ENCODE measurements at places on chromosomes 5 and 9. TPM values are rescaled to one million over a fixed set of nuclear protein-coding genes. Genes with fewer than 3 reads are reported as not detected.

DNA sequence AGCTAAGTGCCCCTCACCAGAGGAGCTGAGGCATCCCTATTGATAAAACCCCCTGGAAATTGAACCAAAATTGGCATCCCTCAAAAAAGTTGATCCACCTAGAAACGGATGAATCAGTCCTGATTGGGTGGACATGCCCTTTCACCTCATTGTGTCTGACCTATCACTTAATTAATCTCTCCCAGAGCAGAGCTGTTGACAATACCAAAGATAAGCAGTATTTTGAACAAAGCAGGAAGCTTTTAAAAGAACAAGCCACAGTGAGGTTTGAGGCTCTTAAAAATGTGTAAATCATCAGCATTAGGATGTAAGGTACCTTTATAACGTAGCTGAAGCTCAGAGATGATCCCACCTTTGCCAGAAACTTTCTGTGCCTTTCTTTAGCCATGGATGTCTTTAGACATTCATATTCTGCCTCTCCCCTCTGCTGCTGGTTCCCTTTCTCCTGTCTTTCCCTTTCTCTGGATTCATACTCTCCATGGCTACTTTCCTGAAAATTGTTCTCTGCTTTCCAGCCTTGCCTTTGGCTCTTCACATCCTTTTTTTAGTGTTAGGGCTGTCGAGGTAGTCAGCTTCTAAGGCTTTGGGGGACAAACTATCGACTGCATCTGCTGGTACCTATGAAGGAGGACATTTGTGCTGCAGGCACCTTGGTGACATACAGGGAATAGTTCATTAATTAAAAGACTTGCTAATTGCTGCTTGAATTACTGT, 7.8 kb upstream of the LHX2 start:
- no peaks in the 10 kb centered on the region for H3K36me3 ChIP-seq
- H3K4me3 ChIP-seq, result no peak overlapping the region
- peaks cover 87% of the 10 kb centered on the region for H3K27me3 ChIP-seq
- H3K4me1 ChIP-seq, result peaks cover 16% of the 10 kb centered on the region
- H3K27ac ChIP-seq, result no peak overlapping the region

Gene ENDOG
- 99.9 TPM for total RNA-seq

Gene KCNV2
- not detected for total RNA-seq

DNA sequence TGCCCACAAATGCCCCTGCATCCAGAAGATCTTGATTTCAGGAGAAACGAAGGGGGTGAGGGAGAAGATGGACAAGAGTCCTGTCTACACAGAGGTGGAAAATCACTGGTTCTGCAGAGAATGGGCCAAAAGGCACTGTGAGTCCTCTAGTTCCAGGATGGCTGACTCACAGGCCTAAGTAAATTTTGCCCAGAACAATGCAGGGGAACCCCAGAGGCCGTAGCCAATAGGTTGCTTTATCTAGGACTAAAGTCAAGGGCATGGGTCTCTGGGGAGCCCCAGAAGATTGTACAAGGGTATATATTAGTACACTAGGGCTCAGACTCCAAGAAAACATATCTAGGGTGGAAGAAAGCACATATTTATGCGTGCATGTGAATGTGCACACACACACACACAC, 98.0 kb downstream of the SLIT3 start:
- DNase-seq, result no peak
- H3K36me3 ChIP-seq, result no peaks in the 10 kb centered on the region

GRCh38 chr5:27325513-27325912, 287.1 kb upstream of the CDH9 start:
- no peak overlapping the region for H3K27ac ChIP-seq
- H3K27me3 ChIP-seq, result no peaks in the 10 kb centered on the region
- H3K4me3 ChIP-seq, result no peak overlapping the region
- no peaks in the 10 kb centered on the region for H3K4me1 ChIP-seq
- H3K36me3 ChIP-seq, result no peaks in the 10 kb centered on the region
- DNase-seq, result no peak

DNA sequence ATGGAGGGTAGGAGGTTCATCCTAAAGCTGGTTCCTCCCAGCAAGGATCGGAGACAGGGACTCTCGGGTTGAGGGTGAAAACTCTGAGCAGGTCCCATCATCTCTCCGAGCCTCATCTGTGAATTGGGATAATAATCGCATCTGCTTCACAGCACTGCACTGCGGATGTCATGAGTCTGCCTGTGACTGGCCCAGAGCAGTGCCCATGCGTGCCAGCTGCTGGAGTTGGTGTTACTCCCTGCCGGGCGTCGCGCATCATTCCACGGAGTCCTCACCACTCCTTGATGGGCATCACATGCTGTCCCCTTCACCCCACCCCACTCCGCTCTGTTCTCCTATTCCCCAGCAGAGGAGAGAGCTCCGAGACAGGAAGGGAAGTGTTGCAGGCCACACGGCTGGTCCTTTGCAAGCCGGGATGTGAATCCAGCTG, 35.1 kb upstream of the ORM1 start:
- no peak overlapping the region for H3K27ac ChIP-seq
- no peaks in the 10 kb centered on the region for H3K27me3 ChIP-seq
- H3K4me1 ChIP-seq, result no peaks in the 10 kb centered on the region
- H3K4me3 ChIP-seq, result no peak overlapping the region

Gene MAN2A1
- total RNA-seq, result 6.8 TPM

DNA sequence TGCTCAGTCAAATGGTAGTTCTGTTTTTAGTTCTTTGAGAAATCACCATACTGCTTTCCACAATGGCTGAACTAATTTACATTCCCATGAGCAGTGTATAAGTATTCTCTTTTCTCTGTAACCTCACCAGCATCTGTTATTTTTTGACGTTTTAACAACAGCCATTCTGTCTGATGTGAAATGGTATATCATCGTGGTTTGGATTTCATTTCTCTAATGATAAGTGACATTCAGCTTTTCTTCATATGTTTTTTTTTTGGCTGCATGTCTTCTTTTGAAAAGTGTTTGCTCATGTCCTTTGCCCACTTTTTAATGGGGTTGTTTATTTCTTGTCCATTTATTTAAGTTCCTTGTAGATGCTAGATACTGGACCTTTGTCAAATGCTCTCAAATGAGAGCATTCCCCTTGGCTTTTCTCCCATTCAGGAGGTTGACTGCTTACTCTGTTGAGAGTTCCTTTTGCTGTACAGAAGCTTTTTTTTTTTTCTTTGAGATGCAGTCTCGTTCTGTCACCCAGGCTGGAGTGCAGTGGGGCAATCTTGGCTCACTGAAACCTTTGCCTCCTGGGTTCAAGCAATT, 58.7 kb upstream of the RGMB start:
- no peaks in the 10 kb centered on the region for H3K27me3 ChIP-seq
- no peak overlapping the region for H3K27ac ChIP-seq
- no peaks in the 10 kb centered on the region for H3K4me1 ChIP-seq

Gene RAD50
- 35.5 TPM for total RNA-seq

DNA sequence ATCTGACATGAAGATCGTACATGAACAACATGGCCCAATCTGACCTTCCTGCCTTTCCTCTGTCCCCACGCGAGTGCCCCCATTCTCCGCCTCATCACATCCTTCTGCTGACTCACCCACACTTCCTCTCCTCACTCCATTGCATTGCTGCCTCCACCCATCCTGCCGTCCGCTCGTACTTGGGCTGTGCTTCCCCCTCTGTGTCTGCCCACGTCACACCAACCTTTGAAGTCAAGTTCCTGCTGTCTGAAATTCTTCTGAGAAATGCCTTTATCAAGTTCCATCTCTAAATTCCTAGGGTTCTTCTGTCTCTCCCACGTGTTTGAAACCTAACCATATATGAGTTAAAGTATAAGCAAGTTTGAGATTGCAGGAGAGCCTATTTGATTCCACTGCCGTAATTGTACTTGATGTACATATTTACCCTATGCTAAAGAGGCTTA, 18.0 kb upstream of the STARD4 start:
- peak overlapping the region; percentile 54 for H3K27ac ChIP-seq
- no peaks in the 10 kb centered on the region for H3K36me3 ChIP-seq
- H3K4me1 ChIP-seq, result no peaks in the 10 kb centered on the region
- peak; percentile 81 for DNase-seq
- no peaks in the 10 kb centered on the region for H3K27me3 ChIP-seq

DNA sequence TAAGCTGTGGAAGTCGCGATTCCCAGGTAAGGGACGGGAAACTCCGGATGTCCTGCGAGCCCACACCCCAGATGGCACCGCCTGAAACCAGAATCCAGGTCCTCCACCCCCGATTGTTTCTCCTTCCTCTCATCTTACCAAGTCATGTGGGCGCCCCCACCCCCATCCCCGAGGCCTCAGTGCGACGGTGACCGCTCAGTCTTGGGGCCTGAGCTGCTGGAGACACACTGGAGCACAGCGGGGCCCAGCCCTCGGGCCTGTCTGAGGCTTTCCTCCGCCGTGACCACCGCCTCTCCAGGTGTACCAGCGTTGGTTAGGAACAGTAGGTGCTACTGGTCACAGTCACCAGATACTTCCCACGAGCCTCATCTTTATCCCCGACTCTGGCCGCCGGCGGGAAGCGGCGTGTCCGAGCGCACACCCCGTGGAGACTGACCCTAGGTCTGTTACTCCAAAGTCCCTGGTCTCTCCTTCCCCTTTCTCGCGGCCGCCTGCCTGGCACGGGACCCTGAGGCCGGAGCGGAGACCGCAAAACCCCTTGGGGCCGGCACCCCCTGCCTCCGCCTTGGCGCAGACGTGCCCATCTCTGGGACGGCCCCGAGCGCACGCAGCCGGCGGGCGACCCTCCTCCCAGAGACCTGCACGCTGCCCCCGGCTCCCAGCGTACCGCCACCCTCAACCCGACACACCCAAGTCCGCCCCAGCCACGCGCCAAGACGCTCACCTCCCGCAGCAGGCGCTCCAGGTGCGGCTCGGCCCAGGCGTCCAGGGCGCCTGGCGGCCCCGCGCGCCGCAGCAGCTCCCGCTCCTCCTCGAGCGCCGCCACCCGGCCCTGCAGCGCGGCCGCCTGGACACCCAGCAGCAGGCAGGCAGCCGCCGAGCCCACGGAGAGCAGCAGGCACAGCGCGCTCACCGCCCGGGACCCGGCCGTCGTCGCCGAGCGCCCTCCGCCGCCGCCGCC, 733 bp downstream of the COL23A1 start:
- H3K27ac ChIP-seq, result peak overlapping the region; percentile 85
- peaks cover 31% of the 10 kb centered on the region for H3K4me1 ChIP-seq
- H3K4me3 ChIP-seq, result peak overlapping the region; percentile 56
- H3K27me3 ChIP-seq, result no peaks in the 10 kb centered on the region
- no peaks in the 10 kb centered on the region for H3K36me3 ChIP-seq

DNA sequence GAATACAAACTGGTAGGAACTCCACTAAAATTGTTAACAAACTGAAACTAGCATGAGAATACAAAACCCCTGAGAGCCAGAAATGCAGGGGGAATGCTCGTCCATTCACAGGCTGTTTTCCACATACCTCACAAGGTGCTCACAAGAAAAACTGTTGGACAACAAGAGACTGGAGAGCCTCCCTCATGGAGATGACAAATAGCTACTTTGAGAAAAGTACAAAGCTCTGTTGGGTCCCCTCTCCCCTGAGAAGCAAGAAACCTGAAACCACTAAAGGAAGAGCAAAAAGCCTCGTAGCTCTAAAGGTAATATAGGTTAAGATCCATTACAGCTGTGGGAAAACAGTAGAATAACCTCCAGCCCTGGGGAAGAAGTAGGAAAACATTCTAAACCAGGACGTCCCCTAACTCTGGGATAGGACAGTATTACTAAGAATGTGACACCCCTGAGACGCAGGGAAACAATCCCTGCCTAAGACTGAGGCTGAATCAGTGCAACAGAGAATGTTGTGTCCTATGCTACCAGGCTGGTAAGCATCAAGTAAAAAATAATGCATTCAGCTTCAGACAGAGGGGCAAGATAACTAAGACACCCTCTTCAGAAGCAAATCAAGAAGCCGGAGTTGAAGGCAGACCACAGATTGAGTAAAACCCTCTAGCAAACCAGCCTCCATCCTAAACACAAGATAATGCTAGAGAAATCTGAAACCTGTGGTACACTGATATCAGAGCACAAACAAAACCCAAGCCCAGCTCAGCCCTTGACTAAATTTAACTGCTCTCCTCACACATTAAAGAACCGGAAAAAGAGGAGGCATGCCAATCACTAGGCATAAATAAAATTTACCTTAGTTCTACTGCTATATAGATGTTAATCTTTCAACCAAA, 160.2 kb downstream of the SSBP2 start:
- no peaks in the 10 kb centered on the region for H3K27me3 ChIP-seq
- DNase-seq, result no peak
- H3K27ac ChIP-seq, result no peak overlapping the region
- H3K4me3 ChIP-seq, result no peak overlapping the region
- no peaks in the 10 kb centered on the region for H3K36me3 ChIP-seq

- H3K27me3 ChIP-seq, result no peaks in the 10 kb centered on the region
- H3K4me1 ChIP-seq, result peaks cover 89% of the 10 kb centered on the region
- no peak overlapping the region for H3K4me3 ChIP-seq
- H3K36me3 ChIP-seq, result peaks cover 4% of the 10 kb centered on the region
- peak; percentile 82 for DNase-seq
Observed at GRCh38 chr9:131656356-131657036, 83.4 kb downstream of the RAPGEF1 start.
